Fibroblast of skin of right quadriceps (primary cell): ENCODE measurements at places on chromosomes 6 and 20.

GRCh38 chr6:1758076-1758679 is 148.5 kb downstream of the FOXC1 start:
- DNase-seq, result peak; percentile 33

DNA sequence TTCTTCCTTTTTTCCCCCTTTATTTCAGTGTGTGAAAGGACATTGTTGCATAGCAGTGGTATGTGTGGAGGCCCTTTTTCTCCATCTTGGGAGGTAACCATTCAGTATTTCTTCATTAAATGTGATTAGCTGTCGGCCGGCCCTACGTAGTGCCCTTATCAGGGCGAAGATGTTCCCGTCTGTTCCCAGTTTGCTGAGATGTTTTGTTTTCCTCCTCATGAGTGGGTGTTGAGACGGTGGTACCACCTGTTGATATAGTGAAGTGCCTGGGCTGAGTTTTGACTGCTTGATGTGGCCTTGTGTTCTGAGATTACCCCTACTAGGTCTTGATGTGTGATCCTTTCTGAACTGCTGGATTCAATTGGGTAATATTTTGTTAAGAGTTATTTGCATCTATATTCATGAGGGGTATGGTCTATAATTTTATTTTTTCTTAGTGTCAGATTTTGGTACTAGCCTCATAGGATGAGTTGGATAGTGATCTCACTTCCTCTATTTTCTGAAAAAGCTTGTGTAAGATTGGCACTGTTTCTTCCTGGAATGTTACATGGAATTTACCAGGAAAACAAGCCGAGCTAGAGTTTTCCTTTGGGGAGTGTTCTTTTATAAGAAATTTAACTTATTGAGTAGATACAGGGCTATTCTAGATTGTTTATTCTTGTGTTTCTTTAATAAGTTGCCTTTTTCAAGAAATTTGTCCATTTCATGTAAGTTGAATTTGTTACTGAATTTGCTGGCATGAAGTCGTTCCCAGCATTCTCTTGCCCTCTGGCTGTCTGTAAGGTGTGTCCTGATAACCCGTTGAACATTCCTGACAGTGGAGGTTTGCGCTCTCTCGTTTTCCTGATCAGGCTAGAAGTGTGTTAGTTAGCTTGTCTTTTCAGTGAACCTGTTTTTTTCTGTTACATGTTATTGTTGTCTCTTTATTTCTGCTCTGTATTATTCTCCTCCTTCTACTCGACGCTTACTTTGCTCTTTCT is 4.3 kb downstream of the MTG2 start:
- DNase-seq, result no peak

- no peak for DNase-seq
These were observed 725.3 kb downstream of the COL12A1 start for GRCh38 chr6:74480561-74480960.

- DNase-seq, result no peak
These were observed at the start of gene RNF182 for GRCh38 chr6:13924949-13925881. TSS of gene RNF182 (plus strand) at chr6:13924952. CDS start at chr6:13977120, 52,168 bp downstream.

GRCh38 chr6:168785720-168786511 is 344.9 kb downstream of the SMOC2 start:
- DNase-seq, result no peak

- DNase-seq, result no peak
These were observed 116.2 kb upstream of the MMS22L start for GRCh38 chr6:97399208-97399607.

DNA sequence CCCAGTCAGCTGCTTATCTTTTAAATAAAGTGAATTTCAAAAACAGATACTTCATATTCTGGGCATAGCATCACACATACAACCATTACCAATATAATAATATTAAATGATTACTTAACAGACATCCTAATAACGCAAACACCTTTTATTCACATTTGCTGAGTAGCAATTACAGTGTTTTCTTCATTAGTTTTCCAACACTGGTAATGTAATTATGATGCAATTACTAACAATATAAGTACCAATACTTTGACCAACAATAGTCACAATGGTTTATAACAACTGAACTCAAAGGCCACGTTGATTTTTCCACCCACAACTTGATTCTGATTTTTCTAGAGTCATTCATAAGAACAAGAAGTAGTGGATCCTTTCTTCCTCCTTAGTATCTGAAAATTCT is 104.1 kb downstream of the MYB start:
- DNase-seq, result no peak

GRCh38 chr6:5302995-5303622 is 41.8 kb downstream of the FARS2 start:
- DNase-seq, result no peak

DNA sequence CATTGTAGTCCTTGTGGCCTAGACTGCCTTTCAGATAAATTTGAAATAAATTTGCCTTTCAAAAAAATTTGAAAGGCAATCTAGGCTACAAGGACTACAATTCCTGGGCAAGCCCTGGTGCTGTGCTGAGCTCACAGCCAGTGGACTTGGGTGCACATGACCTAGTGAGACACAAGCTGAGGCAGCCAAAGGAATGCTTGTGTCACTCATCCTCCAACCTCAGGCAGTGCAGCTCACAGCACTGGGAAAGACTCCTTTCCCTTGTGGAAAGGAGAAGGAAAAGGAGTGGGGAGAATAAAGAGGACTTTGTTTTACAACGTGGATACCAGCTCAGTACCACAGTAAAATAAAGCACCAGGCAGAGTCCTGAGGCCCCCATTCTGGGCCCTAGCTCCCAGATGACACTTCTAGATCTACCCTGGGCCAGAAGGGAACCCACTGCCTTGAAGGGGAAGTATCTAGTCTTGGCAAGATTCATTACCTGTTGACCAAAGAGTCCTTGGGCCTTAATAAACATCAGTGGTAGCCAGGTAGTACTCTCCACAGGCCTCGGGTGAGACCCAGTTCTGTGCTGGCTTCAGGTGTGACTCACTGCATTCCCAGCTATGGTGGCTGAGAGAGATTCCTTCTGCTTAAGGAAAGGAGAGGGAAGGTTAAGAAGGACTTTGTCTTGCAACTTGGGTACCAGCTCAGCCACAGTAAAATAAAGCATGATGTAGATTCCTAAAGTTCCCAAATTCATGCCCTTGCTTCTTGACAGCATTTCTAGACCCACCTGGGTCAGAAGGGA is 659.7 kb upstream of the FLRT3 start:
- no peak for DNase-seq

DNA sequence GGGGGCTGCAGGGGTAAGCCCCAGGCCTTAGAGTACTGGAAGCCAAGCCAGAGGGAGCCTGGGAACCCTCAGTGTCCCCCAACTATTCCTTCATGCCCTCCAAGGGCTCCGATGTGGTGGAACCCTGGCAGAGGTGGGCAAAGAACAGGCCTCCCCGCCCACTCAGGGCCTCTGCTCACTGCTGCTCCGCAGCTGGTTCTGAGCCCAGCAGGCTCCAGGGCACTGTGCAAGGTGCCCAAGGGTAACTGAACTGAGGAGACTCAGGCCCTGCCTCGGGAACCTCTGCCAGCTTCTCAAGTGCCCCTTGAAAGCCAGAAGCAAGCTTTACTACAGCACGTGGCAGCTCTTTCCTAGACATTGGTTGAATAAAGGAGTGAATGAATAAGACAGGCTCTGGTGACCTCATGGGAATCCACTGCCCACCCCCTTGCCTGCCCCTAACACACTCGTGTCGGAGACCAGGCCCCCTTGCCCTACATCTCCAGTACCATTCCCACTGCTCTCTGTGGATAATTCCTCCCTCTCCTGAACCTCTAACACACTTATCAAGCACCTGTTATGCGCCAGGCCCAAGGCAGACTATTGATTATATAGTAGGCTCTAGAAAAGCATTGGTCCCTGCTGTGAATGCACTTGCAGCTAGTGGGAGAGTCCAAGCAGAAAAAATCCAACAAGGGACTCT is 55.0 kb downstream of the TOX2 start:
- no peak for DNase-seq

- no peak for DNase-seq
These were observed 3.2 kb upstream of the FOXF2 start for GRCh38 chr6:1386038-1386709.

DNA sequence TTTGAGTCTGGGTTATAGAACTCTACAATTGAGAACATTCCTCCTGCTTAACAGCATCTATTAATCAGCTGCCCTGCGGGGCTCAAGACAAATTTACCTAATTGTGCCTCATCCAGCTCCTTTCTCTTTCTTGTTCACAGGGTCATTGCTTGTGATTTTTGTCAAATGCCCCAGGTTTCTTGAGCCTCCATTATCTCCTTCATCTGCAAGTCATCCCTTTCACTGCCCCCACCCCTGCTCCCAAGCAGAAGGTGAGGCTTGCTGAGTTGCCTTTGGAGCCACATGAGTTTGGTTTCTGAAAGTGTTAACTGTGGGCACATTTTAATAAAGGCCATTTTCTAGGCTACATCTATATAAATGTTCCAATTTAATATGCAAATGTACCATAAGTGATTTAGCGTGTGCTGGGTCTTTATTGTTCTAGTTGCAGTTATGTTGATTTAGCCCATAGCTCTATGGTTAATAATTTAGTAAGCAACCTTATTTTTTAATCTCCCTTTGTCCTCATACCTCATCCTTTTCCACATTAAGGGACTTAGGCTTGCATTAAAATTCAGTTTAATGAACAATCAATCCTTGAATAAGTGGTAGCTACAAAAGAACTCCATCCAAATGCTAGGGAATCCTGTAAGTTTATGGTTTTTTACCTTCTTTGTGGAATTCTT is 56.1 kb downstream of the VSTM2L start:
- no peak for DNase-seq

DNA sequence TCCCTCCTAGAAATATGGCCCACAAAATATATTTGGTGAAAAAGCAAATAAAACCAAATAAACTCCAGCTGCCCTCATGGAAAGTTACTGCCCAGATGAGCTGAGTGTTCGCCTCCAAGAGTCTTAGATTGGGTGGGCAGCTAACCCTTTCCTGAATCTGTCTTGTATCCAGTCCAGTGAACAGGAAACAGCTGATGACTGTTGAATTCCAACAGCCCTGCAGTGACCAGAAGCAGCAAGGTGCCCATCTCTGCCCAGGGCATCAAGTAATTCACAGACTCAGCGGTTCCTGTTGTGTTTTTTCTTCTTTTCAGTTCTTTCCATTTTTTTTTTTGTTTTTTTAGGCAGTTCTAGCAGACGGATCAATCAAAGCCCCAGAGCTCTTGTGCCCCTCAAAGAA is 199.2 kb downstream of the UBE3D start:
- DNase-seq, result no peak

GRCh38 chr6:35480176-35480575 is 12.0 kb downstream of the RPL10A start:
- DNase-seq, result no peak

- no peak for DNase-seq
These were observed 34.7 kb downstream of the BMP2 start for GRCh38 chr20:6802227-6802626.

DNA sequence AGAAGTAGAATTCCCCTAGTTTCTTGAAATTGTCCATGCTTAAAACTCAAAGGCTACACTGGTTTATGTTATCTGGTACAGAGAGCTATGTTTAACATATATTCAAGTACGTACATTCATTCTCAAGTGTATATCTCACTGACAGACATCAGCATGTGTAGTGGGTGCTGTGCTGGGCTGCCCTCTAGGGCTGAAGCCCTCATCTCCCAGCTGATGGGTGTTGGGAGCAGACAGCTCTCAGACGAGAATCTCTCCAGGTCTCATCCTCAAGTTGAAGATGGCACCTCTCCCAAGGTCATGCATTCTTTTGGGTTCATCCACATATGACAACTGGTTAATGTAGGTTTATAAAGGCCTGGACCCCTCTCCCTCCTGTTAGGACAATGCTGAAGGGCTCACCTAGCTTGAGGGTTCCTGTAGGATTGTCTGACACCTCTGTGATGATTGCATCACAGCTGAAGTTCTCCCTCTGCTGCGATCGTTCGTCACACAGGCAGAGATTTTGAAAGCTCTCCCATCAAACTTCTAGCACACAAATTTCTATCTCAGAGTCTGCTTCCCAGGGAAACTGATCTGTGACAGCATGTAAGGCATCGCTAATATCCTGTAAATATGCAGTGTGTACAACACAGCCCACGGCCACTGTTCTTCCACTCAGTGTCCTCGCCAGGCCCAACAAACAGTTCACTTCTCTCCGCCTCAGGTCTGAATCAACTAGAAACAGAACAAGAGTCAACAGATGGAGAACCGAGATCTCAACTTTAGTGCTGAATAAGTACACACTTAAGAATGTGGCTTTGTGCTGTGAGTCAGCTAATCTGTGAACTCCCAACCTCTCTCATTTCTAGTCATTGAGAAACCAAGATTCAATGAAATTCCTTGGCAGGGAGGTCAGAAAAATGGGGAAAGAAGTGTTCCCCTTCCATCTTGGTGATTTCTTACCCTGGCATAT is 43.2 kb downstream of the PREP start:
- DNase-seq, result peak; percentile 92

DNA sequence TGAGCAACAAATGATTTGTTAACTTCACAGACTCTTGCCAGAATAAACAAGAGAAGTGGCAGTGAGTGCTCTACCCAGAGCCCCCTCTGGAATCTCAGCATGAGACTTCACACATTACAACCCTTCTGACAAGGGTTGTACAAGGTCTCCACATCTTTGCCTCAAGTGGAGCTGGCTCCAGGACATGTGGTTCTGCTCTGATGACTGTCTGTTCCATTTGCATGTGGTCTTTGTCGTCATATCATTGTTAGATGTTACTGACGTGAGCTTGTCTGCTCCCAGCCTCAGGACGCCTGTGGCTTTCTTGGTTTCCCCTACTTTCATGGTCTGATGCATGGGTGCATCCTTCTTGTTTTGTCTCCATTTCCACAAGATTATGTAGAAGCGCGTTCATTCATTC is 115.0 kb downstream of the SLC24A3 start:
- DNase-seq, result no peak

- DNase-seq, result no peak
These were observed 82.3 kb upstream of the FRMD1 start for GRCh38 chr6:168161371-168161750.

DNA sequence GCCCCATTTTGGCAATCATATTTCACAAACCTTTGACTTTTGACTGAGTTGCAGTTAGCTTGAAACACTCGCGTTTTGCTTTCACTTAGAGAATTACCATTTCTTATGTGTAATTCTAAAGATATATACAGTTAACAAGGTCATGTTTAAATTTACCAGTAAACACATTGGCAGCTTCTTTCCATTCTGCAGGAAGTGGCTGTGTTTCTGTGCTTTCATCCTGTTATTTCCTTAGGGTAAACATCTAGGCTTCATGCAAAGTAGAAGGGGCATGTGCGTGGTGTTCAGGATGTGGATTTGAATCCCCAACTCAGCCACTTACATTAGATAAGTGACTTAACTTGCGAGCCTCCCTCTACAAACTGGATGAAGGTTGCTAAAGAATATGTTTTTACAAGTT is 41.1 kb downstream of the AKAP12 start:
- no peak for DNase-seq
